ENCODE measurements at places on chromosomes 5 and 9.

- peak; percentile 40 for DNase-seq
Observed at GRCh38 chr9:116860509-116861120, 173.5 kb downstream of the TRIM32 start.

GRCh38 chr5:5705010-5705409, 282.5 kb downstream of the ICE1 start:
- no peak for DNase-seq

DNA sequence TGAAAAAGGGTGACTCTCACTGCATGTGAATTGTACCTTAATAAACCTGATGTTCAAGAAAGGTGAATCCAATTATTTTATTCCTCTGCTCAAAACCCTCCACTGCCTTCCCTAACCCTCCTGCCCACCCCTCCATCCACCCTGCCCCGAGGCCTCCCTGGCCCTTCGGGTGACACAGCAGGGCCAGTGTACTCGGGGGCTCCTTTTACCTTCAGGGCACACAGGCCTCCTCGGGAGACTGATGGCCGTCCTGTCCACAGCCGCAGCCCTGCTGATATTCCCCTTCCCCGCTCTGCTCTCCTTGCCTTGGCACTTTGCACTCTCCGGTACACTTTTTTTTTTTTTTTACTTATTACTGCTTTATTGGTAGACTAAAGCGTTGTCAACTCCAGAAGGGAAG, 234.0 kb downstream of the CACNA1B start:
- no peak for DNase-seq

DNA sequence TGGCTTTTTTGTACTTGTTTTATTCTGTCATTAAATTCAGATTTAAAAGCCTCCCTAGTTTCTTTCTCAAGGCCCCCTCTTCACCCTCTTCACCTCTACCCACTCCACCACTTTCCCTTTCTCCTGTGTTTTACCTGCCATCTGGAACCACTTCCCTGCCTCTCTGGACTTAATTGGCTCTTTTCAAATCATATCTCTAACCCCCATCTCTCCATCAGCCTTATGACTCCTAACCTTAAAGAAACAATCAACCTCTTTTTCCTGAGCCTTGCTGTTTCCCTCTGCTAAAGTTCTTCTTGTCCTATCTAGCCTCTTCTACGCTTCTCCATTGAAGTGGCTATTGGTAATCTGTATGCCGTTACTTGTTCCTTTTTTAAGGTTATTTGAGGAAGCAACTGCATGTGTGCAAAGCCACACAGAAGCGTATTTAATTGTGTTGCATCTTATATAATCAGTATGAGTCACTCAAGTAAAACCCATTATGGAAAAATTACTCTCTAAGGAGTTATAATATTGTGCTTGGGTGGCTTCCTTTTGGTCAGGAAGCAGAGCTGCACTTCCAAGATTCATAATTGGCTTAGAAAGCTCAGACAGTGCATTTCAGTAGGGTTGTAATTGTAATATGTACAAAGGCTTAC, 653.6 kb upstream of the ITGA1 start:
- peak; percentile 73 for DNase-seq

- peak; percentile 15 for DNase-seq
Observed at GRCh38 chr9:89311346-89312221, 589 bp downstream of the CKS2 start.

GRCh38 chr9:94110821-94111252, 26.6 kb downstream of the PTPDC1 start:
- DNase-seq, result no peak

DNA sequence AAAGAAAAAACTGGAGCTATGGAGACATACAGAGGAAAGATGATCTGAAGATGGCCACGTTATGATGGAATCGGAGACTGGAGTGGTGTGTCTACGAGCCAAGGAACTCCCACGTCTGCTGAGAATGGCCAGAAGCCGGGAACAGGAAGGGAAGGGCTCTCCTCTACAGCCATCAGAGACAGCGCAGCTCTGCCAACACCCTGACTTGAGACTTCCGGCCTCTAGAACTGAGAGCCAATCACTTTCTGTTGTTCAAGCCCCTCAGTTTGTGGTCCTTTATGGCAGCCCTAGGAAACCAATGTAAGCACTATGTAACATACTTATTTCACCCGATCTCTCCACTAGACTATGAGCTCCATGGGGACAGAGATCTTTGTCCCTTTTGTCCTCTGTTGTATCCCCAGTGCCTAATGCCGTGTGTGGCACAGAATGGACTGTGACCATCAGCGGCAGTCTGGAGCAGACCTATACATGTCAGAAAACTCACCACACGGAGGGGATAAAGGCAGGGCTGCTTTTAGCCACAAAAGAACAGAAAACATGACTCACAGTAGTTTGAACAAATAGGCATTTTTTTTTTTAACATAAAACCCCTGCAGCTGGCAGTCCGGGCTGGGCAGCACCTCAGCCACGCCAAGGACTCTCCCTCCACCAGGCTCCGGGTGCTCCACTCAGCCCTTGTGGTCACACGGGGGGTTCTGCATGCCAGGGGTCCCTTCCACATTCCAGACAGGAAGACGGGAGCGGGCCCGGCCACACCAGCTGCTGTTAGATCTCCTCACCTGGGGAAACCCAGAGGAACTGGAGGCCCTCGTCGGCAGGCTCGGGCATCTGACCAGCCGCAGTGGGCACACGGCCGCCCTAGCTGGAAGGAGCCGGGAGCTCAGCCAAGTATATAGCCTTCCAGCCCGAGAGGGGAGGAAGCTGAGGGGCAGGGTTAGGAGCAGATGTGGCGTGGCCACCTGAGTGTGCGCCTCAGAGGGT, 16.1 kb upstream of the MXD3 start:
- DNase-seq, result no peak

GRCh38 chr9:129140397-129141065, 29.3 kb downstream of the PTPA start:
- peak; percentile 81 for DNase-seq

- no peak for DNase-seq
Observed at GRCh38 chr5:58717303-58718007, 134.6 kb downstream of the RAB3C start.

GRCh38 chr9:112505607-112506006, 19.0 kb downstream of the KIAA1958 start:
- DNase-seq, result no peak

- no peak for DNase-seq
Observed at GRCh38 chr5:149916334-149917072, 28.1 kb downstream of the PDE6A start.

- no peak for DNase-seq
Observed at GRCh38 chr5:76483881-76484280, 80.8 kb downstream of the IQGAP2 start.

DNA sequence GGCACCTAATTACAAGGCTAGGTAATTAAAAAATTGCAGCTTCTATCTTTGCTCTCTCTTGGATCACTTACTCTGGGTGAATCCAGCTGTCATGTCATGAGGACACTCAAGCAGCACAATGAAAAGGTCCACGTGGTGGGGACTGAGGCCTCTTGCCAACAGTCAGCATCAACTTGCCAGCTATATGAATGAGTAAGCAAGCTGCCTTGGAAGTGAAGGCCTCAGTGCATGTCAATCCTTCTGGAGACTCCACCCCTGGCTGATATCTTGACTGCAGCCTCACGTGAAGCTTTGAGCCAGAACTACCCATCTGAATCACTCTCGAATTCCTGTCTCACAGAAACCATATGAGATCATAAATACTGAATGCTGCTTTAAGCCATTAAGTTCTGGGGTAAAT, 140.5 kb downstream of the SNX18 start:
- no peak for DNase-seq

DNA sequence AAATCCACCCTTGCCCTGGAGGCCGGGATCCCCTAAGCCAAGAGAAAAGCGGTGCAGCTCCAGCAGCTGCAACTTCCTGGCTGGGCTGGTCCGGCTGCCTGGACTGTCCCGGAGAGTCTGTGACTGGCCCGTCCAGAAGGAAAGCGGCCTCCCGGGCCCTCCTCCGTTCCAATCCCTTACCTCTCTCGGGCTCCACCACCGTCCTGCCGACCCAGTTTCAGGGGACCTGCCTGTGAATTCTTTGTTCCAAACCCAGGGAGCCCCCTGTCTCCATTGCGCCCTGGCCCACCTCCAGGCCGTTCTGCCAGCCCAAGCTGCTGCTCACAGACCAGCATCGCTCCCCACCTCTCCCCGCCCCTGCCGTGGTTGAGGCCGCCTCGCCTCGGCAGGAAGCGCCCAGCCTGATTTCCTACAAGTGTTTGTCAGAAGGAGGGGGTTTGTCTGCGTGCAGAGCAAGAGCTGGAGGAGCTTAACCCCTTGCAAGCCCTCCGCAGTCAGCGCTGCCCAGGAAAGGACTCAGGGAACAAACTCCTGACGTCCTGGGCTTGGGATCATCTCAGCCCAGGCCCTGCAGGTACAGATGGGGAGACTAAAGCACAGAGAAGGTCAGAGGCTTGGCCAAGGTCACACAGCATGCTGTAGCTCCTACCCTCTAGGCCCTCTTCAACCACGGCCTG, at the start of gene AKNA:
Gene AKNA (minus strand): TSS at position 303 of the 677 bp plus-strand sequence. CDS start 6,649 bp downstream, outside the sequence.
- peak; percentile 91 for DNase-seq

GRCh38 chr9:41229408-41230401, 40.6 kb upstream of the ZNG1F start:
- DNase-seq, result peak; percentile 36

DNA sequence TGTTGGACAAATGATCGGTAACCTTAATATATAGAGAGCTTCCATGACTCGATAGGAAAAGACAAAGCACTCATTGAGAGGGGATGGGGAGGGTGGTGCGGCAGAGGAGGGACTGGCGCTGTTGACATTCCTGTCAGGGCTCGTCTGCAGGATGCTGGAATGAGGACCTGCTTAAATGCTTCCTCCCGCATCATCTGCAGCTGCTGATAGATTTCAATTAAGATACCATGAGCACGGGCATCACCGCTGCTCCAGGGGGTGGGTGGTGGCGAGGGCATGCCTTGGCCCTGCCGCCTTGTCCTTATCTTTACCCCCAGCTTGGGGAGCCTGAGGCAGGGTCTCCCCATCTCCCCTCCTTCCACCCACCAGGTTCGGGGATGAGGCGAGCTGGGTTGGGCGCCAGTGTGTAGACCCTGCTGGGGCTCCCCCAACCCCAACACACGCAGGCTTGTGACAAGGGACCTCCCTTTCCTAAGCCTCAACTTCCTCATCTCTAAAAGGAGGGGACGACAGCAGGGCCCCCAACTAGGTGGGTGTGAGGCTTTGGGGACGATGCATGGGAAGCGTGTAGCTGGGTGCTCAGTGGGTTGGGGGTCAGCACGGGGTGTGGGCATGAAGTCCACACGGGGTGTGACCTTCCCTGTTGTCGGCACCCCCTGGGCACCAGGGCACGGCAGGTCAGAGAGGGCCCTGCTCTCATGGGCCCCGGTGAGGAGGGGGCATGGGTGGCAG, 11.7 kb upstream of the QRFP start:
- DNase-seq, result no peak

DNA sequence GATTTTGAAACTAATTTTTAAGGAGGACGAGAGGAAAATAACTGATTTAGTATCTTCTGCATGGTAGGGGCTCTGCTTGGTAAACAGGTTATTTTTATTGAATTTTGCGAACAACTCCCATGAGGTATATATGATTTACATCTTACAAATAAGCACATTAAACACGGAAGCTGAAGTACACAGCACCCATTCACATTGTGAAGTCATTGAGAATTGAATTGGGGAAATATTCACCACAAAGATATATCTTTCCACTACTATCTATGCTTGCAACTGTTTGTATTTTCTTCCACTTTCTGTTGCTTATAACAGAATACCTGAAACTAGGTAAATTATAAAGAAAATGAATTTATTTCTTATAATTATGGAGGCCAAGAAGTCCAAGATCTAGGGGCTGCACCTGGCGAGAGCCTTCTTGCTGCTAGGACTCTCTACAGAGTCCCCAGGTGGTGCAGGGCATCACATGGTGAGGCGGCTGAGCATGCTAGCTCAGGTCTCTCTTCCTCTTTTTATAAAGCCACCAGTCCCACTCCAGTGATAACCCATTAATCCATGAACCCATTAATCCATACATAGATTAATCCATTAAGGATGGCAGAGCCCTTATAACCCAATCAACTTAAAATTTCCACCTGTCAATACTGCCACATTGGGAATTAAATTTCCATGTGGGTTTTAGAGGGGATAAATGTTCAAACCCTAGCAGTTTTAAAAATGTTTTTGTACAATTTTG, 79.0 kb upstream of the ZNF608 start:
- no peak for DNase-seq

DNA sequence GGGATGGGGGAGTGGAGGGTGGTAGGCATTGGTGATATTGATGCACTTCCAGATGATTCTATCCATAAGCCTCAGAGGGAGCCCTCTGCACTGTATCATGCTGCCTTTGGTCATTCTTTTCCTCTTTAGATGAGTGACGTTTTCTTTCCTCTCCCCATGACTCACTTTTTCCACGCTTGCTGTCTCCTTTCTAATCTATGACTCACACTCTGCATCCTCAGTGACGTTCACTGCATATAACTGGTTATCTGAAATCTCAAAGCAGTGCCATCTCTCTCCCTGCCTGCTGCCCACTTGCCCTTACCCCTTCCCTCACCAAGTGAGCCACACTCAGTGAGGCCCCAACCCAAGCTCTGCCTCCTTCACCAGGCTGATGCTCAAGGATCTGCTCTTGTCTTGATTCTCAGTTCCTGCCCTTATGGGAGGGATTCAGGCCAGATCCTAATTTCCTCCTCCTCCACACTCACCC, 31.6 kb downstream of the PTGS1 start:
- DNase-seq, result peak; percentile 63

DNA sequence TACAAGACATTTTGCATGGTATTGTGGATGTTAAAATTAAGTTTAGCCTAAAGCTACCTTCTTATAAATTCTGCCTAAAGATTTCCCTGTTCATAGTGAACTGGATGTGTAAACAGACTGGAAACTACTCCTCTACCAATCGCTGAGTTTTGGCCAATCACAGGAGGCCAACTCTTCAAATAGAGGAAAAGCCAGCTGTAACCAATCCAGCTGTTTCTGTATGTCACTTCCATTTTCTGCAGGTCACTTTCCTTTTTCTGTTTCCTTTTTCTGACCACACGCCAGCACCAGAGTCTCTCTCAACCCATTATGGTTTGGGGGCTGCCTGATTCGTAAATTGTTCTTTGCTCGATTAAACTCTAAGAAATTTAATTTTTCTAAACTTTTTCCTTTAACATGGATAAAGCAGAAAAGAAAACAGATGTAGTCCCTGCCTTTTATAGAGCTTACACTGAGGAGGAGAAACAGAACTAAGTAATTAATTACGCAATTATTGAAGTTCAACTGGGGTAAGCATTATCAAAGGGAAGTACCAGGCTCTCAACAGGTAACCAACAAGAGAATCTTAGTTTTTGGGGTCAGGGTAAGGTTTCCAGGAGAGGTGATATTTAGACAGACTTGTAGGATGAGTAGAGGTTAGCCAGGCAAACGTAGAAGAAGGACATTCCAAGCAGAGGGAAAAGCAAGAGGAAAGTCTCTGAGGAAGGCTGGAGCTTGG, 27.7 kb downstream of the RANBP3L start:
- DNase-seq, result peak; percentile 72

GRCh38 chr5:176814313-176814685, 3.9 kb downstream of the UNC5A start:
- DNase-seq, result no peak

GRCh38 chr5:138686668-138687067, 66.6 kb upstream of the CTNNA1 start:
- peak; percentile 67 for DNase-seq

DNA sequence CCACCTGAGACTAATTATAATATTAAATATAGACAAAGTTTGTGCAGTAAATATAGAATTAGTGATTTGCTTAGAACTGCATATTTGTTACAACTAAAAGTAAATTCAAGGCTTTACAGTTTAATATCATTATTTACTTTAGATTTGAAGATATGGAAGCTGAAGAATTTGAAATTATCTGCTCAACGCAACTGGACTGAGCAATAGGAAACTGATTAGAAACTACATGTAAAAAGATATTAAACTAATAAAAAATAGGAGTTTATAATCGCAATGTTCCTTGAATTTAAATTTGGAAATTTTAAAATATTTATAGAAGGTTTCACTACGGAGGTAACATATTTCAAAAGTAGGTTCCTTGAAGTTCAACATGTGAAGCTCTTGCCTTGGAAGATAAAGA, 55.2 kb downstream of the CDH10 start:
- DNase-seq, result no peak
